ENCODE measurements at places on chromosomes 13 and 19.

DNA sequence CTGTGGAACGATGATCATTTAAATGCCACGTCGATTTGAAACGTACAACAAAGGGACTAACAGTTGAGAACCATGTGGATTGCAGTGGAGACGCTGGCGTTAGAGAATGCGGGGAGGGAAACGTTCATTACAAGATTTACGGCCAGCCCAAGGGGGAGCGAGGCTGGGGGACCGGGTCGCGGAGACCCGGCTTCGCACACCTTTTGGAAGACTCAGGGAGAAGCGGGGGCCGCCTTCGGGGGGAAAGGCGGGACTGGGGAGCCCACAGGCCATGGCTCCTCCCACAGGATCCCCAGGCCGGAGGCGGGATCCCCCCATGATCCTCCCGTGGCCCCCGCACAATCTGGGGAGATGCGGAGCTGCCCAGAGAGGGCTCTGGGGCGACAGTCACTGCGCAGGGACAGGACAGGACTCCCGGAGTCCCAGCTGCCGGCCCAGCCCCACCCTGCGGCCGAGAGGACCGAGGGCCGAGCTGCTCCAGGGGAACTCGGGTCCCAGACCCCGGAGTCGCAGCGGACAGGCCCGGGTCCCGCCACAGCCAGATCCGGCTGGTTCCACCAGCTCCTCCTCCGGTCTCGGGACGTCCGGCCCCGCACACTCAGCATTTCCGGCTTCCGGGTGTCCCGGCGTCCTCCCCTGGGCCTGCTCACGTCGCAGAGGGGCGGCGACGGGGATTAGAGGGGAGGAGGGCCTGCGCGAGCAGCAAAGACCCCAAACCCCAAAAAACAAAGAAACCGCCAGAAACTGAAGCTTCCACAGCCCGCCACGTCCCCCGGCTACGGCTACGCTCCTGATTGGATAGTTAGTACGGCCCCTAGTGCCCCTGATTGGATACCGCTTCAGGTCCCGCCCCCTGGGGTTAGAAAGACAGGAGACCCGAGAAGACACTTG lies 21.1 kb upstream of the OR10H1 start:
- DNase-seq: peak; percentile 94

DNA sequence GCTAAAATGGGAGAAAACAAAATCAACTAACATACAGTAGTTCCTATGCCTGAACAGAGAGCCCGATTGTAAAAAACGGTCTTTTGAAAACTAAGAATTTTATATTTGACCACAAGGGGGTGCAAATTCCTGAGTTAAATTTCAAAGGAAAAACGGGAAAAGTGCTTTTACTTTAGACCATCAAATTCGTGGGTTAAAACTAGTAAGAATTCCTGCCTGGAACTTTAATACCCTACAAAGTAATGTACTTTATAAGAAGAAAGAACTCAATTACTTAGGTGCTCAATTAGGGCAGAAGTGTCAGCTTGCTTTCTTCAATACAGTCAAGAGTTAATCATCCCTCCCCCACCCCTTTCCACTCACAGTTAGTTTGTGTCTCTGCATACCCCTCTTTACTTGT lies 69.8 kb downstream of the KCNRG start:
- no peak for DNase-seq

GRCh38 chr13:99199541-99200431 lies 868 bp upstream of the UBAC2 start:
- DNase-seq: no peak

DNA sequence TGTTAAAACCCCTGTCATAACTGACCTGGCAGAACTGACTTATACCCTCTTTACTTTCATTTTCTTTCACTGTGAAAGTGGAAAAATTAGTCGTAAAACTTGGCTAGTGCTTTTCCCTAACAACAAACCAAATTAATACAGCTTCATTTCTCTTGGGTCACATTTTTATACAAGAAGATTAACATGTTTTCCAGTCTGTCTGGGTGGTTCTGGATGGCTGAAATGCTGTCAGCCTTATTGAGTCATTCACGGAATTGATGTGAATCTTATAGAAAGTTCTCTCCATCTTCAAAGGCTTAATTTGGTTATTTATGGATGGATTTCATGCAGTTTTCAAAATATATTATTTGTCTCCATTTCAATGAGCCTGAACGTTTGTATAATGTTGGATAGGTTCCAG lies 440.0 kb downstream of the KCTD12 start:
- no peak for DNase-seq

GRCh38 chr13:44929692-44930091 lies 59.6 kb downstream of the NUFIP1 start:
- DNase-seq: no peak

- DNase-seq: no peak
Measured at GRCh38 chr13:50916701-50917184, 7.2 kb downstream of the RNASEH2B start.

DNA sequence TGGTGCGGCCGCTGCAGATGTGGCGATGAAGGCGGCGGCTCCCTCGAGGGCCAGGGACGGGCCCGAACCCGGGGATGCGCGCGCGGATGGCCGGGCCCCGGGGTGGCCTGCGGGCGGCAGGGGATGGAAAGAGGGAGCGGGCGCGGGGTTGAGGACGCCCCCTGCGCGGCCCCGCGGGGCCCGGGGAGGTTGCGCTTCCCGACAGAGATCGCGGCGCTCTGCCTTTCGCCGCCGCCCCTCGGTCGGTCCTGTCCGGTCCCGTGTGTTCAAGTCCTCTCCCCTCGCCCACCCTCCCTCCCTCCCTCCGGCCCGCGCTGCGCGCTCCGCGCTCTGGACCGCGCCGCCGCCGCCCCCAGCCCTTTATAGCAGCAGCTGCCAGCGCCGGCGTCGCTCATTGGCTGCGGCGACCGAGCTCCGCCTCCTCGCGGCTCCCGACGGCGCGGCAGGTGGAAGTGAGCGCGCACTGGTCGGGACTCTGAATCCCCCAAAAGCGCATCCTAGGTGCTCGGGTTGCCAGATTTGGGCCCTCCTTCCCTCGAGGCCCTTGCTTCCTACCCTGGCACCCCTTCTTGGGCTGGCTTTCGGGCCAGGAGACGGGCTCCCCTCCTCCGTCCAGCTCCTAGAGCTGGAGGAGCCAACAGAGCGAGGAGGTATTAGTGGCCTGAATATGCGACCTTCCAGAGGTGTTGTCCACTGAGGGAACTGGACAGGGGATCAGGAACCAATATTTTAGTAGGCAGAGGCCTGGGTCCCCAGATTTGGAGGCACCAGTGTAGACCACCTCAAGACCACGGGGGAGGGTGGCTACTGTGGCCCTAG lies at the start of gene ELAVL3:
ELAVL3 (minus strand) TSS at position 332 of the 819 bp plus-strand sequence. CDS start 438 bp downstream, outside the sequence.
- DNase-seq: peak; percentile 94
